ENCODE measurements at places on chromosomes 2 and 18.

DNA sequence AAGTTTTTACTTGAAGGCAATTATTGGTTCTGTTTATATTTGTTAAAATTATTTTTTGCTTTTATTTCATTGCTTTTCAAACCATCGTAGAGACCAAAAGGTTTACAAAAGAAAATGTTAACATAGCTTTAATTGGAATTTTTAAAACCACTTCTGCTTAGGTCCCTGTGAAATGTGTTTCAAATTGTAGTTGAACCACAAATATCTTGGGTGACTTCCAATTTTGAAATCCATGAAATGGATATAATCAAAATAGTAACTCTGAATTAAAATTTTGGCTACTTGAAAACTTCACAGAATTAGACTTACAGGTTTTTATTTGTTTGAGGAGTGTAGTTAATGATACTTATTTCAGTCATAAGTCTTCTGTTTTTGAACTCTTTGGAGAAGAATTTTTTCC lies 3.1 kb upstream of the SPAG16 start:
- no peak for DNase-seq

DNA sequence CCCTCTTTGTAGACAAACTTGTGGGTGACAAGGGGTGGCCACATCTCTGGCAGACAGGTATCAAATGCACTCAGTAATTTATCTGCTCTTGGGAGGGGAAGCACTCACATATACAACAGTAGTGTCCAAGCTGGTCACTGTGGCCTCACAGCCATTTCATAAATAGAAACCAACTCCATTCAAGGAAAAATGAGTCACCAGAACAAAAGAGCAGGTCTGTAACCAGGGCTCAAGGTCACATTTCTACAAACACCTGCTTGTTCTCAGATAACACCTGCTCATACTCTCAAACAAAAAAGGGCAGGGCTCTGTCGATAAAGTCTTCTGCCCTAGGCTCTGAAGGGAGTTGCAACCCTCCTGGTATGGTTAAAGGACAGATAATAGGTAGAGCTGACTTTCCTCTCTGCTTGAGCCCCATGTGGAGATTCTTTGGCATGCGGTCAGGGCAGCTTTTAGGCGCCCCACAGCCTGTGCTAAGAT lies 459.0 kb downstream of the BCL11A start:
- no peak for DNase-seq

- no peak for DNase-seq
Measured at GRCh38 chr2:188601927-188602326, 310.3 kb downstream of the GULP1 start.

DNA sequence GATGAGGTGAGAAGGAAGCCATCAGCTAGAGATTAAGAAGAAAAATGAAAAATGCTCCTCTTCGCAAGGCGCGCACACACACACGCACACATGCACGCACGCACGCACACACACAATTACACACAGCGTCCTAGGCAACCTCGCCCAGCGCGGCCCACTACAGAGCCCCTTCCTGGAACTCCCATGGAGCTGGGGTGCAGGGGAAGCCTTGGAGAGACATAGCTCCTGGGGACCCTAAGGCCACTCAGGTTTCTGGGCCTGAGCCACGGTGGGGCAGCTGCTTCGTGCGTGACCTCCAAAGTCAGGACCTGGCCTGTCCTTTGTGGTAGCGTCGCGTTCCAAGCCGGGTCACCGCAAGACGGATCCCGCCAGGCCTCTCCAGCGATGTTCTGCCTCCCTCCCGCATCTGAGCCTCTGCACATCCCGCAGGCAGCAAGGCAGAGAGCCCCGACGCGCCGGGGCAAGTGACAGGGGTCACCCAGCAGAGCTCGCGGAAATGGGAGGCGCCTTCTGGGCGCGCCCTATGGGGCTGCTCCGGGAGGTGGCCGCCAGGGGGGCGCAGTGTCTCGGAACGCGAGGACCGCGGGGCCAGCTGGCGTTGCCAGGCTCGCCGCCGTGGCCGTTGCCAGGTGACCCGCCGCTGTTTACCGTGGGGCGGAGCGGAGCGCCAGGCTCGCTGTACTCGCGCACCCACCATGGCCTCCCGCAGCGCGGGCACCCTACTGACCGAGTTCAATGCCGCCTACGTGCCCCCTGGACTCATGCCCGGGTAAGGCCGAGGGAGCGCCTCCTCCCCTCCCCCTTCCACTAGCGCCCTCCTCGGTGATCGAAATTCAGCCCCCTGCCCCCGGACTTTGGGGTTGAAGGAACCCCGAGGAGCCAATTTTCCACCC lies 79.0 kb downstream of the CIB4 start:
- no peak for DNase-seq

DNA sequence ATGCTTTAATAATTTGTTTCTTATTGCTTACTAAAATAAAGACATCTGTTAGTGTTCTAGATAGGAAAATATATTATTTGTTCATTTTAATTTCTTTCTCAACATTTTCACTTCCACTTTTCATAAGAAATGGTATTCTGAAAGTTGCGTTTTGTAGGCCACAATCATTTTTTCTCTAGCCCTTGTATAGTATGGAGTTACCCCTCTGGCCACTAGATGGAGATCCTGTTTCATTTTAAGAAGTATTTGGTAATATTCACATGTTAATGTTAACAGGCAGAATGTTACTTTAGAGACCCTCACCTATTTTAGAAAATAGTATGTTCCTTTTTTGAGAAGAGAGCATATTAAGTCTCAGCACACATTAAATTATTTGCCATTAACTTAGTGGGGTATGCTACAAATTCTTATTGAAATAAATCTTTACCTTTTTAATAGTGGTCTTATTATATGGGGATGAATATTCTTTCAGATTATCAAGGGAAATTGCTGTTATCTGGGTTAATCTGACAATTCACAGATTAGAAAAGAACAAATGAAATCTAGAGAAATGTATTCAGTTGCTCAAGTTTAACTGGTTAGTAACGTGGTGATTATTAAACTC lies 73.9 kb upstream of the TTC27 start:
- no peak for DNase-seq

DNA sequence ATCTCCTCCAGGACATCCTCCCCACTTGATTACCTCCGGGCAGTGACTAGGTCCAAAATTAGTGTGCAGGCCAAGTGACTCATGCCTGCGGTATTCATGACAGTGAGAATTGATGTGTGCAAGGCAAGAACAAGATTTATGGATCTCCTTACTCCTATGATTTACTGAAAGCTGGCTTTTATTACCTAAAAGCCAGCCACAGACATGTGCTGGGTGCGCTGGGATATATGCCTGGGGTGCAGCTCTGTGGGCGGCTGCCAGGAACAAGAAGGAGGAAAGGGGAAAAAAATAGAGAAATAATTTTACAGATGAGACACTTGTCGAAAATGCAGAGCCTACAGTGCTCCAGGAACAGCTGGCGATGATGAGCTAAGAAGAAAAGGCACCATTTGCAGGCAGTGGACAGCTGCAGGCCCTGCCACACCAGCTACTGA lies 359.3 kb downstream of the CMPK2 start:
- DNase-seq, result no peak

GRCh38 chr2:175156534-175156933 lies 11.5 kb downstream of the ATF2 start:
- no peak for DNase-seq

GRCh38 chr2:72765997-72766609 lies 59.7 kb downstream of the EXOC6B start:
- DNase-seq, result no peak

GRCh38 chr2:241859017-241859435 lies 332 bp upstream of the PDCD1 start:
- DNase-seq, result no peak

DNA sequence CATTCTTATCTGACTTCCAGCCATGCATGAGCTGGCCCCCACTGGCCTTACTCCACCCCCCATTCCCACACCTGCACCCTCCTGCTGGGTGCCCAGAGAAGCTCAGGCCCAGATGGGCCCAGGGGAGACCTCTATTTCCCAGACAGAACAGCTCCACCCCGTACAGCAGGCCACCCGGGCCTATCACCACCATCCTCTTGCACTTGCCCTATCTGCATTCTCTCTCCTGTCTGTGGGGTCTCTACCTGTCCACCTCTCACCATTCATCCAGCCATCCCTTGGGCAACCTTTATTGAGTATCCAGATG lies 25.3 kb upstream of the TNS1 start:
- DNase-seq, result no peak

DNA sequence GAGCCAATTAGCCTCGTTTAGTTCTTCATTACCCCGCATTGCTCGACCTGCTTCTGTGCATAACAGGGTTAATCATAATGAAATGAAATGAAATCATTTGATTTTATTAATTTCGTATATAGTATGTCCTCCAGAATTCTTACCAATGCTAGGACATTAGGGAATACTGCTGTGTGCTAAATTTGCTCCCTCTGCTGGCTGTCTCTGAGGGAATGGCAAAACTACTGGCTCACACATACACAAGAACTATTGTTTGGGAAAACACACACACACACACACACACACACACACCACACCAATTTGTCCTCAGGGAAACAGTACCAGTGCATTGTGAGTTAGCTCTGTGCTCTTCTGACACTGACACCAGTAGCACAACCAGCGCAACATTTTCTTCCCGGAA lies 273.3 kb upstream of the TCF4 start:
- DNase-seq, result no peak

DNA sequence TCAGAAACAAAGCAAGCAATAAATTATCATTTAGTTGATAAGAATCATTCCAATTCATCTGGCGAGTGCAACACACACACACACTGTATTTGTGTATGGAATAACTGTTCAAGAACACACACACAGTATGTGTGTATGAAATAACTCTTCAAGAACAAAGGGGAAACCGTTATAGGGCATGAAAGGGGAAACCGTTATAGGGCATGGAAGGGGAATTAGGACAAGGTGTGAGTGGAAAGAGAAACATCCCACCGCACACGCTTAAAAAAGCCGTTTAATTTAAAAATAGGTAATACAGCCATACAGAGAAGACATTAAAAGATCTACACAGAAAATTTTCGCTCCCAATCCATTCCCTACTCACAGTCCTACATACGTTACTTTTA lies 607 bp upstream of the TSN start:
- no peak for DNase-seq

GRCh38 chr18:28582724-28583123 lies 405.8 kb upstream of the CDH2 start:
- DNase-seq, result no peak

DNA sequence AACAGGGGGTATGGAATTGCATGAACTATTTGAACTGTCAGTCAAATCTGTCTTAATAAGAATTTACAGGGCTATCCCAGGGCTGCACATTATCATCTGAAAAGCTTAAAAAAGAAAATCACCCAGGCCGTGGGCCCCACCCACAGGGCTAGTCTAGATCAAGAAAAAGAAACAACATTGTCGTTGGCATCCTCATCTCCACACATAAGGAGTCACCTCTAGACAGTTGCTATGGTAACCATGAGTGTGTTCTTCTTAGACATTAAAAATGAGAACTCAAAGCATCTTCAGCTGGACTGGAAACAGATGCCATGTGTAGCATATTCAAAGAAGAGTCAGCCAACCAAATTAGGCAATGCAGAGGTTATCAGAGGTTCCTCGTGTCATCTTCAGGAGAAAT lies 72.3 kb upstream of the CPO start:
- no peak for DNase-seq

DNA sequence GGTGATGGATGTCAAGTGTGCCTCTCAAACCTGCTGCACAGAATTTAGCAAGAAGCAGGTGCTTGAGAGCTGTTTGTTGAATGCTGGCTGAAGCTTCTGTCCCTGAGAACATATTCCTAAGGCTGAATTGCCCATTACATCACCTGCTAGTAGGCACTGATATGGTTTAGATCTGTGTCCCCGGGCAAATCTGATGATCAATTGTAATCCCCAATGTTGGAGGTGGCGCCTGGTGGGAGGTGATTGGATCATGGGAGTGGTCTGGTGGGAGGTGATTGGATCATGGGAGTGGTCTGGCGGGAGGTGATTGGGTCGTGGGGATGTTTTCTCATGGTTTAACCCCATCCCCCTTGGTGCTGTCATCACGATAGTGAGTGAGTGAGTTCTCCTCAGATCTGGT lies 128.0 kb downstream of the HRH4 start:
- DNase-seq, result no peak

DNA sequence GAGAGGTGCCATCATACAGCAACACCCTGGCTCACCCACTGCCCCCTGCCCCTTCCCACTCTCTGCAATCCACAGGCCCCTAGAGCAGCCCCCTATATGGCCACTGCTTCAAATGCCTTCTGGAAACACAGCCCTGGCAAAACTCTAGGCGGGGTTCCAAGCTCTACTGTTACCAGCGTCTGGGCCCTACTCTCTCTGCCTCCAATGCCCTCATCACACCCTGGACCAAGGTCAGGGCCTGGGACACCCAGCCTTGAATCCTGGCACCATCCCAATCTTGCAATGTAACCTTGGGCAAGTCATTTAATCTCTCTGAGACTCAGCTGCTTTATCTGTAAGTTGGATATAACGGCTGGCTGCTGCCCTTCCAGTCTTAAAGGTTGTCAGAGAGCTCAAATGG lies 39.2 kb upstream of the LOXHD1 start:
- no peak for DNase-seq

GRCh38 chr2:30625701-30626100 lies 178.7 kb downstream of the LCLAT1 start:
- no peak for DNase-seq

DNA sequence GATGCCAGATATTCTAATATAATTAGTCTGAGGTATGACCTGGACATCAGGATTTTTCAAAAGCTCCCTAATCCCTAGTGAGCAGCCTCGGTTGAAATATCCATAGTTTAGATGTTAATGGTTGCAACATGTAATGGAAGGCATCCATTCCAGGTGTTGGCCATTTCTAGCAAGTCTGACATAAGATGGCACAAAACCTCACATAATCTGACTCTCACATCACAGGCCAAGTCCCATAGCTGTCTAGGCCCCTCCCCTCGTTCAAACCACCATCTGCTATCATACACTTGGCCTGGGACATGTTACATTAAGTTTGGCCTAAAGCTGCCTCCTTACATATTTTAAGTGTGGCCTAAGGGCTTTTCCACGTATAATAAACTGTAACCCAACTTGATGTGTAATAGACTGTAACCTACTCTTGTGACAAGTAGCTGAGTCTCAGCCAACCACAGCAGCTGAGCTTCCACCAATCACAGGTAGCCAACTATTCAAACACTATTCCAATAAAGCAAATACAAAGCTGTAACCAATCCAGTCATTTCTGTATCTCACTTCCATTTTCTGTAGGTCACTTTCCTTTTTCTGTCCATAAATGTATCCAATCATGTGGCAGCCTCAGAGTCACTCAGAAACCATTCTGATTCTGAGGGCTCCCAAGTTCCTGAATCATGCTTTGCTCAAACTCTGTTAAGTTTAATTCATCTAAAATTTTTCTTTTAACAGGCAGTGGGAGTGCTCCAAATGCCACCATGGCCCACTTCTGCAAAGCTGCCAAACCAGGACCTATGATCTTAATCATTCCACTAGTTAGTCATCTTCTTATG lies 59.4 kb downstream of the ADD2 start:
- no peak for DNase-seq

DNA sequence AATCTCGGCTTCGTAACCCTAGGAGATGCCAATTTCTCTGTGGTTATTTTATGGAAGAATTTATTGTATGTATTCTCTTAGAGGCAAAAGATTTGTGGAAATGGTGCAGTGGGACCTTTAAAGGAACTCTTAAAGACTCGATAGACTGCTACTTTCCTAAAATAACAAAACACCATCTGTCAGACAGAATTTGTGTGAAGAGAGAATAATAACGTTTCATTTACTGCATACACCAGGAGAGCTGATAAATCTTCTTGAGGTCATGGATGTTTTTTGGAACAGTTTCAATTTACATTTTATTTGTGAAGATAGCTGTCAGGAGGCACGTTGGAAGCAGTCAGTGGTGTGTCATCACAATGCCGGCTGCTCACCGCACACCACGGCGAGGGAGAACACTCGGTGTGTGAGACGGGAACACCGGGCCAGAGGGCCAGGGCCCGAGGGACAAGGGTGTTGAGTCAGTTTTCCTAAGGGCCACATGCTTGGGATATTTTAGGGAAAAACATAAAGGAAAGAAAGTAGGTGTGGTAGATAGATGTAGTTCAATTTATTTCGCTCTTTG lies 1681.0 kb upstream of the DDX18 start:
- no peak for DNase-seq

Measured in H1 (cell line).